T-helper 9 cell (primary cell): ENCODE measurements at places on chromosomes 1 and 21.

DNA sequence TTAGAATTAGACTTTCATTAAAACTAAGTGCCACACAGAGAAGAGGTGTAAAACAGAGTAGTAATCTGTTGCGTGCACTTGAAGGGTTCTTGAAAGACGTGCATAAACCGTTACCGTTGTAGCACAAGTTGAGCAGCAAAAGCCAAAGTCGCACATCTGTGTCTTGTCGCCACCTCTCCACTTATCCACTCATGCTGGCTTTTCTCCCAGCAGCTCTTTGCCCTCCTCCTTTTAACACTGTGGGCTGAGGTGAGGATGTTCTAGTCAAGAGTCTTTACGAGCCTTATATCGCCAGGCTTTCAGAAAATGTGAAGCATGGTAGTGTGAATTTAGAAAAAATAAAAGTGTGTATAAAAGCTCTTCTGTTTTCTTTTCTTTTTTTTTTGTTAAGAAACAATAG, 48.0 kb downstream of the NR5A2 start:
- no peak for DNase-seq

GRCh38 chr1:77671836-77672235, 10.6 kb downstream of the ZZZ3 start:
- DNase-seq: no peak

DNA sequence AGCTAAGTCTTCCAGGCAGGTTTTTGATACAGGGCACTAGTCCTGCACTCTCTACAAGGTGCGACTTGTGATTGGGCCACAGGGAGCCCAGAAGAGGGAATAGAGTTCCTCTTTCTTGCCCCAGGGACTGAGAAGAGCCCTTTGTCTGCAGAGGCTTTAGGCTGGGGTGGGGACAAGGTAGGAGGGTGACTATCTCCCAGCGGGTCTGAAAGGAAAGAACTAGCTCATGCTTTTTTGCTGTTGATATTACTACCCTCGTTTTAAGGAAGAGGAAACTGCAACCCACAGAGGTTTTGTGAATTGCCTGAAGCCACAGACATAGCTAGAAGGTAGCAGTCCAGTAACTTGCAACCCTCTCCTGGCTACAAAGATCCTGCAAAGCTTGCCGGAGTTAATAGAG, 615.2 kb downstream of the MATN1 start:
- no peak for DNase-seq

DNA sequence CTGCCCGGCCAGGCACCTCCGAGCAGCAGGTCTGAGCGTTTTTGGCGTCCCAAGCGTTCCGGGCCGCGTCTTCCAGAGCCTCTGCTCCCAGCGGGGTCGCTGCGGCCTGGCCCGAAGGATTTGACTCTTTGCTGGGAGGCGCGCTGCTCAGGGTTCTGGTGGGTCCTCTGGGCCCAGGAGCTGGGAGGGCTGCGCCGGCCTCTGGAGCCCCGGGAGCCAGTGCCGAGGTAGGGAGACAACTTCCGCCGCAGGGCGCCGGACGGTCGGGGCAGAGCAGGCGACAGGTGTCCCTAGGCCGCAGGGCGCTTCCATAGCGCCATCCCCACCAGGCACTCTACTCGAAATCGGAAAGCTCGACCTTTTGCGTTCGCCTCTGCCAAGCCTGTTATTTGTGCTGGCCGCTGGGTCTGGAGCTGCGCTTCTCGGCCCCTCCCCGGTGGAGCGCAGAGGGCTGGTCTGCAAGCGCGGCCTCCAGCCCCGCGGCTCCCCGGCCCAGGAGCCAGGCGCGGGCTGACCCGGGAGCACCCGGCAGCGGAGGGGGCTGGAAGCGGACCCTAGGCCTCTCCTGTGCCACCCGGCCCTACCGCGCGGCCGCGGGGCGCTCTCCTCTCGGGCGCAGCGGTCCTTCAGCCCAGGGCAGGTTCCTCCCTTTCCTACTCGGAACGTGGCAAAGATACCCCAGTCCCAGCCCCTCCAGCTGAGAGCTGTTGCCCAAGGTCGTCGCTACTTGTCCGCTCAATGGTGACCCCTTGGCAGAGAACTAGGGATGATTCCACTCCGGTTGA, 2.2 kb downstream of the SIM2 start:
- no peak for DNase-seq

GRCh38 chr21:33836408-33836807, 79.2 kb downstream of the ATP5PO start:
- no peak for DNase-seq

DNA sequence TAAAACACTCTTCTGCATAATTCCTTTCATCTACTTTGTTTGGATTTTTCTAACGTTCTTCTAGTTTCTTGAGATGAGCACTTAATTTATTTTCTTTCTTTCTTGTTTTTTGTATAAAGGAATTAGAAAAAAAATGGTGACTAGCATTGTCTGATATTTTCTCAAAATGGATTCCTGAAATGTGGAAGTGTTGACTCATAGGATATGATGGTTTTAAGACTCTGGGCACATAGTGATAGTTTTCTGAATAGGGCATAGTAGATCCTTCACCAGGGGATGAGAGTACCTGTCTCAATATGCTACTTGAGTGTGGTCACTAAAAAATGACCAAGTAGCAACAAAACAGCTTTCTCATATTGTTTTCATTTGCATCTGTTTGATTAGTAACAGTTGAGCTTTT, 100.9 kb downstream of the PEX14 start:
- DNase-seq: no peak

GRCh38 chr1:40808909-40809308, 25.3 kb downstream of the KCNQ4 start:
- no peak for DNase-seq

GRCh38 chr1:203914292-203914691, 52.9 kb downstream of the SNRPE start:
- DNase-seq: no peak

- no peak for DNase-seq
Measured at GRCh38 chr1:48203287-48203900, 19.1 kb upstream of the SLC5A9 start.

DNA sequence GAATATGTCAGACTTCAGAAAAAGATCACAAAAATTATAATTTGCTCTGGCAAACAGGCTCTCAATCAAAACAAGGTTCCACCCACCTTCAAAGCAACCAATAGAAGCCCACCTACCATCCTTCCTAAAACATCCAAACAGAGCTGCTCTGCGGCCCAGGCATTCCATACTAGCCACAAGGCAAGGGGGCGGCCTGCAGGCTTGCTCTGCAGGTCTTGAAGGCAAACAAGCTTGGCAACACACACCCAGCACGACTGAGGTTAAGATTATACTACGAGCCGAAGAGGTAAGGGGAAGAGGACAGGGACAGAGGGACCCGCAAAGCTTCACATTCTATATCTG, 207.3 kb downstream of the SLC45A1 start:
- DNase-seq: no peak
